ENCODE measurements at places on chromosomes 13 and 19.

GRCh38 chr13:106101201-106101600 is 434.3 kb downstream of the EFNB2 start:
- no peak for DNase-seq

DNA sequence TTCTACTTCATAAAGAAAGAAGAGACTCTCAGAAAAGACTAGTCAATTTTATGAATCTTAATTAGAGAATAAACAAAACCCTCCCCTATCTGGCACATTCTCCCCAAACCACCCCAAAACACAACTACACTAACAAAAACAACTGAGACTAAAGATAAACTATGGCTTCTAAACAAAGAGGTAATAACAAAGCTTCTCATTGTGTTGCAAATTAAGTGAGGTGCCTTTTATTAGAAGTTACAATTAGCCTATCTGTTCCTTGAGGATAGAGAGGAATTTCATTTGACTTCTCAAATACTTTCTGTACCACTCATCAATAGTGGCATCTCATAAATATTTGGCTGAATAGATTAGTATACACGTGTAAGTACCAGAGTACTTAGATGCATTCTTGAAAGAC is 1196.2 kb downstream of the PCDH9 start:
- no peak for DNase-seq

GRCh38 chr13:29688193-29688592 is 92.7 kb upstream of the SLC7A1 start:
- no peak for DNase-seq

- DNase-seq: no peak
Observed at GRCh38 chr19:5166262-5166661, 174.3 kb downstream of the PTPRS start.

- no peak for DNase-seq
Observed at GRCh38 chr13:112870051-112870331, 99.0 kb upstream of the MCF2L start.

DNA sequence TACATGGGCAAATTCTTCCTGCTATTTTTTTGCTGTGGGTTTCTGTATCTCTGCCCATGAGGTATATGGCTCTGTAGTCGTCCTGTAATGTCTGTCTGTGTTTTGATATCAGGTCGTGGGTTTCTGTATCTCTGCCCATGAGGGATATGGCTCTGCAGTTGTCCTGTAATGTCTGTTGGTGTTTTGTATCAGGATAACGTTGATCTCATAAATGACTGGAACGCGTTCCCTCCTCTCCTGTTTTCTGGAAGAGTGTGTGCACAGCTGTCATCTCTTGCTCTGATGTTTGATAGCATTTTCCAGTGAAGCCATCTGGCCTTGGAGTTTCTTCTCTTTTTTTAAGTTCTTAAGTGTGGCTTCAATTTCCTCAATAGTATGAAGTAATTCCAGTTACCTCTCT is 57.2 kb downstream of the SOX1 start:
- no peak for DNase-seq

- DNase-seq: peak; percentile 84
Observed at GRCh38 chr19:4977299-4978174, 8.6 kb downstream of the KDM4B start.

- no peak for DNase-seq
Observed at GRCh38 chr19:341386-342127, 3.0 kb downstream of the MIER2 start.

GRCh38 chr13:94914895-94915294 is 202.6 kb upstream of the SOX21 start:
- DNase-seq: no peak

- no peak for DNase-seq
Observed at GRCh38 chr13:99331881-99332293, 24.7 kb upstream of the GPR183 start.

- DNase-seq: no peak
Observed at GRCh38 chr13:75217949-75218348, 264.0 kb downstream of the TBC1D4 start.

- no peak for DNase-seq
Observed at GRCh38 chr13:23081901-23082300, 98.9 kb upstream of the SGCG start.

- DNase-seq: no peak
Observed at GRCh38 chr19:52943884-52944643, 18.6 kb downstream of the ZNF816 start.

DNA sequence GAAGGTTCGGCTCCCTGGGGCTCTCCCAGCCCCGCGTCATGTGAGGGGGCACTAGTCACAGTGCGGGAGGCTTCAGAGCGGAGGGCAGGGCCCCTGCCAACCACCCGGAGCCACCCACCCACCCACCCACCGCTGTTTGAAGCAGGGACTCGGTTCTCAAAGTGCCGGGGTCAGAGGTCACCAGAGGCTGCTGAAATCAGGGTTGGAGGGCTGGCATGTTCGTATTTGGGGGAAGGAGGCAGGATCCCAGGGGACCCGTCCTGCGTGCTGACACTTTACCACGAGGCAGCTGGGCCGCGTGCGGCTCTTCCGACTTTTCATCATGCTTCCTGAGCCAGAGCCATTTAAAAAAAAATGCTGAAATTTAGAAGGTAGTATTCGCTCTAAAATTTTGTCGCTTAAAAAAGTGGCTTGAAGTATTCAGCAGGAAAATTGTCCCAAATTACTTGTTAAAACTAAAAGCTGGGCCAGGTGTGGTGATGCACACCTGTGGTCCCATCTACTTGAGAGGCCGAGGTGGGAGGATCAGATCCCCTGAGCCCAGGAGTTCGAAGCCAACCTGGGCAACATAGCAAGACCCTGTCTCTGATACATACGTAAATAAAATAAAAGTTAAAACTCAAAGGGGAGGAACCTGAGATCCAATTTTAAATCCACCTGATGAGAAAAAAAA is 21.2 kb downstream of the ATP11A start:
- peak; percentile 73 for DNase-seq

GRCh38 chr19:48629599-48630295 is 7.4 kb downstream of the DBP start:
- peak; percentile 76 for DNase-seq

DNA sequence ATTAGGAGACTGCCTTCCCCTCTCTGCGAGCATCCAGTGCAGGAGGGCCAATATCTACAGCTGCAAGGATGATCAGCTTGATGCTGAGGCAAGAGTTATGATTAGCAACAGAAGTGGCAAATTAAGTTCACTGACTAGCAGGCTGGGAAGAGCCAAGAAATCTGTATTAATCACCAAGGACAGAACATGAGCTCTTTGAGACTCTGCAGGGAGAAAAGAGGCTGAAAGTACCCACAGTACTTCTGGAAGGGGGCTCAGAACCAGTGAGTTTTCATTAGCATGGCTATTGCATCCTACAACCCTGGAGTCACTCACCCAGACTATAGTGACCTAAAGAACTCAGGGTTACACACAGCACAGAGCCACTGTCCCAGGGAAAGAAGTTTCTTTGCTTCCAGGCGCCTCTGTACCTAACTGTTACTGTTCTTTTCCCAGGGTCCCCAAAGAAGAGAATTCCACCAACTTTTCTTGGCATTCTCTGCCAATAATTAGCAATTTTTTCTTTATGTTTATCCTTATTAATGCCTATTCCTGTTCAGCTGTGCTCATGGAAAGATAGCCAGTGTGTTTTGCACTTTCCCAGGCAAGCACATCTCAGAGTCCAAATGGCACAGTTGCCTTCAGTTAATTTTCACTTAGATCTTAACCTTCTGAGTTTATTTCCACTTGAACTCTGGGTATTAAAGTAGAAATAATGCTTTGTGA is 25.8 kb upstream of the MEDAG start:
- DNase-seq: no peak

GRCh38 chr13:27920677-27921420 is 1.0 kb downstream of the PDX1 start:
- peak; percentile 47 for DNase-seq

All from right cardiac atrium (tissue), 5 donors.